AML-193 (cell line): ENCODE measurements at places on chromosomes 6 and 20.

- no peak for DNase-seq
Measured at GRCh38 chr20:7080472-7080871, 313.0 kb downstream of the BMP2 start.

GRCh38 chr6:128150376-128150775, 249.5 kb upstream of the THEMIS start:
- DNase-seq, result no peak

- DNase-seq, result no peak
Measured at GRCh38 chr20:1015181-1015580, 13.1 kb upstream of the RSPO4 start.

DNA sequence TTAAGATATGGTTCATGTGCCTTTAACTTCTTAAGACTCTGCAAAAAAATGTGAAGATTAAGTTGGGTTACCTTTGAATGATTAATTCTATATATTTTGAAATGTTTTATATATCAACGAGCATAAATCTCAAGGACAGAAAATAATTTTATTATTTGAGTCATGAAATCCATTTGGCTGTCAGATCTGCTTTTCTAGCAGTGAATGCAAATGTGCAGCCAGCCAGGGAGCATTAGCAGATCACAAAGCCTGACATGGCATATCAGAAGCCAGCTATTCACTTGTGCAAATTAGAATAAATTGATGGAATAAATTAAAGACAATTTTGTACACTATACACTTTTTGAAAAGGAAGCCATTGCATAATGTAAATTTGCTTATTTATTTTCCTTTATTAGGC, 424.3 kb downstream of the ADGRB3 start:
- DNase-seq, result no peak

- no peak for DNase-seq
Measured at GRCh38 chr6:170107606-170108222, 183.2 kb downstream of the DLL1 start.

DNA sequence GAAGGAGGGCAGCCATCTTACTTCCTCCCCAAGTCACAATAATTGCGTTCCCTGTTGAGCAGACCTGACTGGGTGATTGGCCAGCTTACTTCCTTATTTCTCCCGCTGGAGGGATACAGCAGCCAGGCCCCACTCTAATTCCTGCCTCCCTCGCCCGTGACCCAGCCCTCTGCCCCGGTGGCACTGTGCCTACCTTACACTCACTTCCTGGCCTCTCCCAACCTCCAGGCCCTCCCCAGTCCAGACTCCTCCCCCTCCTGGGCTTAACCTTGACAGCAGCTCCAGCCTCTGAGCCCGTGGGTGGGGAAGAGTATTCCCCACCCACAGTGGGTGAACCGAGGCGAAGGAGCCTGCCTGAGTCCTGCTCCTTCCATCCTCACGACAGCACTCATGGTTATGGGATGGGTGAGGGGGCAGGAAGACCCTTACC, 3.0 kb downstream of the BAK1 start:
- peak; percentile 71 for DNase-seq

DNA sequence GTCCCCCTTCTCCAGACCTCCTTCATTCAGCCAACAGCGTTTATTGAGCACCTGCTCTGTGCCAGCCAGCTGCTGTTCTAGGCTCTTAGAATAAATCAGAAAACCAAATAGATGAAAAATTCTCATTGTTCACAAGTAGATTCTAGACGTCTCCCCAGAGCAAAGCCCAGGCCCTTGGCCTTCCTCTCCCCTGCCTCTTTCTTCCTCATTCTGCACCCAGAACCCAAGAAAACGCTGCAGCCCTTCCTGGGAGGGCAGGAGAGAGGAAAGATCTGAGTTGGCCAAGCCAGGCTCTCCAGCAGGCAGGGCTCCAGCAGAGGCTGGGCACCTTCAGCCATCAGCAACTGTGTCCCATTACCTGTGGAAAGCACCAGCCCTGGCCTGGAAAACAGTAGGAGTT, 12.0 kb upstream of the BPI start:
- peak; percentile 71 for DNase-seq
